Spleen (tissue), 13 donors: ENCODE measurements at places on chromosomes 12 and 14. TPM values are rescaled to one million over a fixed set of nuclear protein-coding genes. Genes with fewer than 3 reads are reported as not detected.

TAMALIN gene
- 75.0 TPM for total RNA-seq

DNA sequence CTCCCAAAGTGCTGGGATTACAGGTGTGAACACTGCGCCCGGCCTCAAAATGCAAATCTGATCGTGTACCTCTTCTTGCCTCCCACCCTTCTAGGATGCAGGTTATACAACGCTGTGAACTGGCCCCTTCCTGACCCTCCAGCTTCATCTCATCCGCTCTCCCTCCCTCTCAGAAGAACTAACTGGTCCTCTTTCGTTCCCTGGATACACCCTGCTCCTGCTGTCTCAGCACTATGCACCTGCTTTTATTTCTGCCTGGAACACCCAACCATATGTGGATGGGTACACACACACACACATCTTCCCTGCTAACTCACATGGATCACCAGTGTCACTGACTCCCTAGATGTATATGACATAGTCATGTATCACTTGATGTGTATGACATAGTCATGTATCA lies 56.1 kb upstream of the VASH1 start:
- H3K36me3 ChIP-seq, result no peaks in the 10 kb centered on the region
- DNase-seq, result no peak
- H3K27ac ChIP-seq, result no peak overlapping the region
- no peak overlapping the region for H3K4me3 ChIP-seq
- no peaks in the 10 kb centered on the region for H3K4me1 ChIP-seq
- H3K27me3 ChIP-seq, result no peaks in the 10 kb centered on the region

GRCh38 chr12:114444422-114445279 lies 38.7 kb upstream of the TBX5 start:
- no peaks in the 10 kb centered on the region for H3K36me3 ChIP-seq
- peaks cover 7% of the 10 kb centered on the region for H3K4me1 ChIP-seq
- no peak overlapping the region for H3K4me3 ChIP-seq
- no peak overlapping the region for H3K27ac ChIP-seq
- no peak for DNase-seq

DNA sequence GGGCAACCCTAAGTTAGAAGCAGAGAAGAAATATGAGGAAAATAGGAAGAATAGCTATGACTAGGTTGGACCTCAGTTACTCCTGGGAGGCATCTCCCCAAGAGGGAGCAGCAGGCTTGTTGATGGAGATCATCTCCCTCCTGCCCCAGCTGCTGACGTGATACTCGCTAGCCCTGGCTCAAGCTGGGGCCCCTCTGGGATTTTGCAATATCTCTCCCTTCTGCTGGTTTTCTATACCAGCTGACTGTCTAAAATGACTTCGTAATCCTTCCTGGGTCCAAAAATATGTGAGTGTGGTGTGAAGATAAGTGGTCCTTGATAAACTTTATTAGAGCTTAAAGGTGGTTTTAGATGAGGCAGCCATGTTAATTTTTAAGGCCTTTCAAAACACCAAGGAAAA lies 4.5 kb upstream of the HECTD4 start:
- H3K36me3 ChIP-seq, result no peaks in the 10 kb centered on the region
- DNase-seq, result no peak
- peaks cover 7% of the 10 kb centered on the region for H3K4me1 ChIP-seq
- no peaks in the 10 kb centered on the region for H3K27me3 ChIP-seq

GRCh38 chr12:67433385-67434175 lies 164.4 kb downstream of the CAND1 start:
- peak overlapping the region; percentile 19 for H3K27ac ChIP-seq
- no peak overlapping the region for H3K4me3 ChIP-seq
- no peaks in the 10 kb centered on the region for H3K27me3 ChIP-seq
- no peak for DNase-seq
- H3K36me3 ChIP-seq, result no peaks in the 10 kb centered on the region

INHBC gene
- not detected for total RNA-seq

GRCh38 chr14:49961270-49962222 lies 68.7 kb downstream of the ARF6 start:
- H3K27ac ChIP-seq, result peak overlapping the region; percentile 78
- peaks cover 40% of the 10 kb centered on the region for H3K4me1 ChIP-seq
- H3K36me3 ChIP-seq, result no peaks in the 10 kb centered on the region
- DNase-seq, result no peak
- H3K4me3 ChIP-seq, result no peak overlapping the region
- no peaks in the 10 kb centered on the region for H3K27me3 ChIP-seq

DNA sequence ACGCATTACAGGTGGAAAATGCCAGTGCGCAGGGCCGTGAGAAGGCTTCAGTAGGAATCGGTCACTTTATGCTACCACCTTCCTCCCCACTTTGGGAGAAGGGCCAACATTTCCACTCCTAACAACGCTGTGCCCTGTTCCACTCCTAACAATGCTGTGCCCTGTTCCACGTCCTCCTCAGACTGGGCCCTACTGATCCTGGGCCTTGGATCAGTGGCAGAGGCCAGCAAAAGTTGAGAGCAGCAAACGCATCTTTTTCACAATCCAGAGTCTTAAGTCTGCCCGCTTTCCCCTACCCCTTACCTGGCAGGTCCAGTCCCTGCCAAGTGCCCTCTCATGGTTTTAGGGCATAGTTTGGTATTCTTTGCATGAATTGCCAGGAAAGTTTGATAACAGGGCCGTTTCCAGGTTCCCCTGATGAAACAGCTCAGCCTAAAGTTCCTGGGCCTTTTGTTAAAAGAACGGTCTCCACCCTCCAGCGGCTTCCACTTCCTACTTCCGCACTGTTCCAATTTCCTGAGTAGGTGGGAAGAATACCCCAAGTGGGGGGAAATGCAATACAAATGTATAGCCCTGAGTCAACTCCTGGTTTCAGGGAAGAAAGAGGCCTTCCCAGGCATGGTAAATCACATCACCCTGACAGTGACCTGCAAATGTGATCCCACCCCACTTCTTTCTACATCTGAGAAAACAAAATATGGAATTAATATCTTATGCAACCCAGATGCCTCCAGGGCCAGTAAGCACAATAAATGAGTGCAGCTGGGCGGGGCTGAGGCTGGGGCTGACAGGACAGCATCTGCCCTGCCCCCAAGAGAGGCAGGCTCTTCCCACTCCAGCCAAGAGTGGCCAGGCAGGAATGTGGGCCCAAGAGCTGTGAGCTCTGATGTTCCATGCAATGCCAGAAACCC lies 15.0 kb downstream of the KCTD10 start:
- peaks cover 37% of the 10 kb centered on the region for H3K36me3 ChIP-seq
- peaks cover 47% of the 10 kb centered on the region for H3K4me1 ChIP-seq
- DNase-seq, result peak; percentile 82
- H3K4me3 ChIP-seq, result no peak overlapping the region
- H3K27ac ChIP-seq, result peak overlapping the region; percentile 87
- no peaks in the 10 kb centered on the region for H3K27me3 ChIP-seq

- DNase-seq, result no peak
- no peak overlapping the region for H3K4me3 ChIP-seq
- H3K36me3 ChIP-seq, result peaks cover 53% of the 10 kb centered on the region
- no peak overlapping the region for H3K27ac ChIP-seq
- no peaks in the 10 kb centered on the region for H3K4me1 ChIP-seq
Observed at GRCh38 chr12:31288381-31288780, 37.6 kb downstream of the SINHCAF start.

AGAP2 gene
- total RNA-seq, result 21.4 TPM
